ENCODE measurements at places on chromosomes 2 and 18.

- DNase-seq = peak; percentile 54
These were observed 31.7 kb downstream of the MBP start for GRCh38 chr18:77100751-77101355.

- no peak for DNase-seq
These were observed 872.2 kb upstream of the NXPH2 start for GRCh38 chr2:139652385-139652784.

- no peak for DNase-seq
These were observed 164.4 kb upstream of the MGAT5 start for GRCh38 chr2:134089454-134089853.

- DNase-seq = peak; percentile 57
These were observed 304.7 kb downstream of the FBXO15 start for GRCh38 chr18:73842795-73843394.

- DNase-seq = peak; percentile 24
These were observed 115.7 kb upstream of the COPS8 start for GRCh38 chr2:236969767-236970655.

DNA sequence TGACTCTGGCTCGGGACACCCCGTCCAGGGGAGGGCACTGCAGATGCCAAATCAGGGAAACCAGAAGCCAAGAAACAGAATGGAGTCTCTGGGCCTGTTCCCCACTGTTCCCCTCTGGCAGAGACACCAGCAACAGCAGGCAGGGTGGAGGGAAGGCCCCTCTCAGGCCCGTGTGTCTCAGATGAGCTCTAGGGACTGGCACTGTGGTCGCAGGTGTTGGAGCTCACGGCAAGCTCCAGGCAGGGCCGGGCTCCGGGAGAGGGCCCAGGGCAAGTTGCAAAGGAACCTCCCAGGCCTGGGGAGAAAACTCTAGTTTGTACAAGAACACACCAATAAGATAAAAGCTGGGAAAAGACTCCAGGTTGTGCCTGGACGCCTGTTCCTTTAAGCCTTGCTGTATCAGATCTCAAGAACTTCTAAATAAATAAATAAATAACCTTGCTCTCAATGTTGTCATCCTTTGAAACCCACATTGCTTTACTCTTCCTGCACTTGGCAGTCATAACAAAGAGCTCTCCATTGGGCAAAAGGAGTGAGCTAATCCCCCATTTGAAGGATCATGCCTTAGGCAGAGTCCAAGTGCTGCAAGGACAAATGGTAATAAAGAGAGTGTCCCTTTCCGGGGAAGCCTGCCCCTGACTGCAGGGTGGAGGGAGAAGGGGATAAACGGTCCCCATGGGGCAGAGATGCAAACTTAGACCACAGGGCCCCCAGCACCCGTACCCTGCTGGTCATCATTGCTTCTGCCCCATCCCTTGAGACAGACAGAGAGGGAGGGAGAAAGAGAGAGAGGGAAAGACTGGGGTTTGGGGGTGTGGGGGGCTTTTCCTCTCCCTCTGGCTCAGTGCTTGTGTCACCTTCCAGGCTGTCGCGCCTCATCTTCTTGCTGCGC lies 33.3 kb downstream of the CNGA3 start:
- DNase-seq = no peak

GRCh38 chr18:58025733-58026132 lies 18.3 kb upstream of the NEDD4L start:
- DNase-seq = no peak

GRCh38 chr2:216340280-216340631 lies 32.0 kb downstream of the MARCHF4 start:
- no peak for DNase-seq

- no peak for DNase-seq
These were observed 666 bp upstream of the STAT1 start for GRCh38 chr2:191014653-191015020.

DNA sequence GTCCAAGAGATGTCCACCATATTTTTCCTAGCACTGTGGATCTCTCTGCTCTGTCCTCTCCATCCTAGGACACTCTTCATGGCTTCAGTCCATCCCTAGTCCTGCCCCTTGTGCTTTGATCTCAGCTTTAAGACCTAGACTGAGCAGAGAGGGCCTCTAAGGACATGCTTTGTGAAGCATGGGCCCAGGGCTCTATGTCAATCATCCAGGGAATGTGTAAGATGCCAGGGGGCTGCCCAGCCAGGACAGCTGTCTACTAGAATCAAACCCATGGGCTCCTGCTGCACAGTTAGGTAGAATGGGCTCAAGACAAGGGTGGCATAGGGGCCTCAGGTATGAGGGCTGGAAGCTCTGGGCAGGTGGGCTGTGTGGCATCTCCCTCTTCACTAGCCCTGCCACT lies 24.9 kb downstream of the TET3 start:
- peak; percentile 7 for DNase-seq

GRCh38 chr2:85843543-85843942 lies 45.2 kb downstream of the ST3GAL5 start:
- DNase-seq = peak; percentile 68

DNA sequence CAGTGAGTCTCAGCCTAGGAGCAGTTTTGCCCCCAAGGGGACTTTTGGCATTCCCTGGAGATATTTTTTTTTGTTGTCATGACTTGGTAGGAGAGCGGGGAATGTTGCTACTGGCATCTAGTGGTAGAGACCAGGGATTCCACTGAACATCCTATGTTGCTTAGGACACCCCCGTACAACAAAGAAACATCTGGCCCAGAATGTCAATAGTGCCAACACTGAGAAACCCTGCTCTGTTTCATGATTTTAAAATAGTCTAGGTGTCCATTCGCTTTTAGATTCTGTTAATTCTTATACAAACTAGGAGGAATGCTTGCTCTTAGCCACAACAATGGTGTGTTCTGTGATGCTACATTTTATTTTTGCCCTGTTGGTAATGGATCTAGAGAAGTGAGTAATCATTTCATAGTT lies 225.8 kb upstream of the SIX3 start:
- DNase-seq = no peak

DNA sequence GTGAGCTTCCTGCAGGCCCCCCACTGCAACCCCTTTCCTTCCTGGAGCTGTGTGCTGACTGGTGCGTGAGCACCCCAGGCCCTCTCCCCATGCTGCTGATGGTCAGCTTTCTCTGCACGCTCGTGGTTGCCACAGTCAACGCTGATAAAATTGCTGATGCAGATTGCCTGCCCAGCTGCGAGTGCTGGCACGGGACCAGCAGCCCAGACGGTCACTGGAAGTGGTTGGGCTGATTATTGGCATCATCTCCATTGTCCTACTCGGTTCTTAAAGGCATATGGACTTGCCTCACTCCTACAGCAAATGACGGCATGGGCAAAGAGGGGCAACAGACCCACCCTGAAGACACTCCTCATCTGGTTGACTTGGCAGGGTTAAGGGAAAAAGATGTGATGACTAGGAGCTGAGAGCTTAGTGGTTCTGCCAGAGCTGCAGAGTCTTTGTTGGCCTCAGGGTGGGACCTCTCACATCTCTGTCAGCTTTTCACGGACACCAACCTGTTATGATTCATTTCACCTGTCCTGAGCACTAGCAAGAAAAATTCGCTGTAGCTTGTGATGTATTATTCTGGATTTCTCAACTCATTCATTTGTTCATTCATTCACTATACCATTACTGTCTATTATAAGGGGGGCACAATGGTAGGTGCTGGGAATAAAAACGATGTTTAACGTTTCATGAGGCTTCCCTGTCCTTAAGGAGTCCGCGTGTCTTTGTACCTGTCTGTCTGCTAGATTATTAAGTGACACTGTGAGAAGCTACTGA lies 38.4 kb downstream of the PAX8 start:
- DNase-seq = no peak

DNA sequence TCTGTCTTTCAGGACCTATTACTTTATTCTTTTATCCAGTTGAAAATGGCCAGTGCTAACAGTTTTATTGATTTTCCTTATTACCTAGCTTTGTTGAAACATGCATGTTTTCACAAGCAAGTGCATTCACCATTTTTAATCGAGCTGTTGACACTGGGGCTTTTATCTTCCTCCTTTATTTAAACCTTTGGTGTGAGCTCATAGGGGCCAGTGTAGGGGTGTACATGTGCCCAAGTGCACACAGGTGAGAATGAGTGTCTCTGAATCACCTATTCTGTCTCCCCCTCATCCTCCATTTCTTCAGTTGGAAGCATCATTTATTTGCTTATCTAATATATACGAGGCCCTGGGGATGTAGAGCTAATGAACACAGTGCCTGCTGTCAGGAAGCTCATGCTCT lies 199.1 kb downstream of the PRKCE start:
- no peak for DNase-seq

DNA sequence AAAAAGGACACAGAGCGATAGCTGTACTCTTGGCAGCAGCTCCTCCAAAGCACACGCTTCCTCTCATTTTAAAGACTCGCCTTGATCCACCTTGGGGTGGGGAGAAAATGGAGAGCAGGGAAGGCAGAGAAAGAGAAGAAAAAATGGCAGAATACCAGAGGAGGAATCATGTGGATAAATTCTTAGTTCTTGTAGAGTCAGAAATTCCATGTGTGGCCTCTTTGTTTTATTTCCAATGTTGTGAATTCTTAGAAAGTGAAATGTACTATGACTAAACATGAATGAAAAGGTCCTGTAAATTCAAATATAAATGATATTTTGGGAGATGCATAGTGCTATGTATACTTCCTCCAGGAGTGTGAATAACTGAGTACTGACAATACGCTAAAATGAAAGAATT lies 89.7 kb upstream of the SESTD1 start:
- no peak for DNase-seq

- DNase-seq = no peak
These were observed 151.8 kb upstream of the MYT1L start for GRCh38 chr2:2482851-2483250.

- no peak for DNase-seq
These were observed 71.3 kb downstream of the FAM228A start for GRCh38 chr2:24245986-24246776.

DNA sequence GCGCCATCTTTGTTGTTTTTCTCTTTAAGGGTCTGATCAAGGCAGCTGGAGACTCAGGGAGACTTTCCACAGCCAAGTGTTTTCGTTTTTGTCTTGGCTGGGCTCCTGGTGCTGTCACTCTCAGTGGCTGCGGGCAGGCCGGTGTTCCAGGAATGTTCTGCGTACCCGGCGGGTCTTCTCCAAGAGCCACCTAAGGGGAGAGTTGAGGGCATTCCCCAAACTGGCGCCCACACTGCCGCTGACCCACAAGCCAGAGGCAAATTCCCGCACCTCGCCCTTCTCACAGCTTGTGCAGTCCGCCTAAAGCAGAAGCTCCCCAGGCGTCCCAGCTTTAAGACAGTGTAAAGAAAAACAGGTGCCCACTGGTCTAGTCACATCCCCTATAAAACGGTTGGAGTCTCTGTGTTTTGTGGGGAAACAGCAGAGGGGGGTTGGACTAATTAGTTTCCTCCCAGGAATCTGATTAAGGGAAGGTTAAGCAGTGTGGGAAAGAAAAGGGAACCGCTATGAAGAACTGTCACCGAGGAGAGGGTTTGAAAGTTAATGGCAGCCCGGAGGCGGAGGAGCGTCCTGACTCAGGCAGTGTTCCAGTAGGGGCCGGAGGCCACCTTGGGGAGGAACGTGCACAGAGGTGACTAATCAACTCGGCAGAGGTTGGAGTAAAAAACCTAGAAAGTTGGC lies 224.5 kb downstream of the SLC4A3 start:
- no peak for DNase-seq

GRCh38 chr2:85854897-85855296 lies 33.9 kb downstream of the ST3GAL5 start:
- no peak for DNase-seq

- DNase-seq = no peak
These were observed 36.7 kb upstream of the AGPS start for GRCh38 chr2:177355874-177356273.

DNA sequence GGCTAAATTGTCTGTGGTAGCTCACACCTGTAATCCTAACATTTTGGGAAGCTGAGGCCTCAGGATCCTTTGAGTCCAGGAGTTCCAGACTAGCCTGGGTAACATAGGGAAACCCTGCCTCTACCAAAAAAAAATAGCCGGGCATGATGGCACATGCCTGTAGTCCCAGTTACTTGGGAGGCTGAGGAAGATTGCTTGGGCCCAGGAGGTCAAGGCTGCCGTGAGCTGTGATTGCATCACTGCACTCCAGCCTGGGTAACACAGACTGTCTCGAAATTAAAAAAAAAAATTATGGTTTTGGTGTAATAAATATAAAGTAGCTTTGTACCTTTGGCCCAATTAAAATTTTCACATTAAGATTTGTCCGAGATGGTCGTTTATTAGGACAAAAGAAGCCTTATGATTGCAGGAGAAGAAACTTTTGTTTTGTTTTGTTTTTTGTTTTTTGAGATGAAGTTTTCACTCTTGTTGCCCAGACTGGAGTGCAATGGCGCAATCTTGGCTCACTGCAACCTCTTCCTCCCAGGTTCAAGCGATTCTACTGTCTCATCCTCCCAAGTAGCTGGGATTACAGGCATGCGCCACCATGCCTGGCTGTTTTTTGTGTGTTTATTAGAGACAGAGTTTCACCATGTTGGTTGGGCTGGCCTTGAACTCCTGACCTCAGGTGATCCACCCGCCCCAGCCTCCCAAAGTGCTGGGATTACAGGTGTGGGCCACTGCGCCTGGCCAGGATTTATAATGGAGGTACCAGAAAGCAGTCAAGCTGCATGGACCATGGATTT lies 4.1 kb downstream of the MTA3 start:
- no peak for DNase-seq

All from activated T-cell treated with anti-CD3 and anti-CD28 coated beads, Interleukin-2, amount 50 U/mL, for 48 hours (primary cell).